ENCODE measurements at places on chromosomes 7 and 10.

DNA sequence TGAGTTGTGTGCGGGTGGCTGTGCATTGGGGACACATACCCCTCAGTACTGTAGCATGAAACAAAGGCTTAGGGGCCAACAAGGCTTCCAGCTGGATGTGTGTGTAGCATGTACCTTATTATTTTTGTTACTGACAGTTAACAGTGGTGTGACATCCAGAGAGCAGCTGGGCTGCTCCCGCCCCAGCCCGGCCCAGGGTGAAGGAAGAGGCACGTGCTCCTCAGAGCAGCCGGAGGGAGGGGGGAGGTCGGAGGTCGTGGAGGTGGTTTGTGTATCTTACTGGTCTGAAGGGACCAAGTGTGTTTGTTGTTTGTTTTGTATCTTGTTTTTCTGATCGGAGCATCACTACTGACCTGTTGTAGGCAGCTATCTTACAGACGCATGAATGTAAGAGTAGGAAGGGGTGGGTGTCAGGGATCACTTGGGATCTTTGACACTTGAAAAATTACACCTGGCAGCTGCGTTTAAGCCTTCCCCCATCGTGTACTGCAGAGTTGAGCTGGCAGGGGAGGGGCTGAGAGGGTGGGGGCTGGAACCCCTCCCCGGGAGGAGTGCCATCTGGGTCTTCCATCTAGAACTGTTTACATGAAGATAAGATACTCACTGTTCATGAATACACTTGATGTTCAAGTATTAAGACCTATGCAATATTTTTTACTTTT, 1.8 kb downstream of the DDIT4 start:
- DNase-seq: no peak

DNA sequence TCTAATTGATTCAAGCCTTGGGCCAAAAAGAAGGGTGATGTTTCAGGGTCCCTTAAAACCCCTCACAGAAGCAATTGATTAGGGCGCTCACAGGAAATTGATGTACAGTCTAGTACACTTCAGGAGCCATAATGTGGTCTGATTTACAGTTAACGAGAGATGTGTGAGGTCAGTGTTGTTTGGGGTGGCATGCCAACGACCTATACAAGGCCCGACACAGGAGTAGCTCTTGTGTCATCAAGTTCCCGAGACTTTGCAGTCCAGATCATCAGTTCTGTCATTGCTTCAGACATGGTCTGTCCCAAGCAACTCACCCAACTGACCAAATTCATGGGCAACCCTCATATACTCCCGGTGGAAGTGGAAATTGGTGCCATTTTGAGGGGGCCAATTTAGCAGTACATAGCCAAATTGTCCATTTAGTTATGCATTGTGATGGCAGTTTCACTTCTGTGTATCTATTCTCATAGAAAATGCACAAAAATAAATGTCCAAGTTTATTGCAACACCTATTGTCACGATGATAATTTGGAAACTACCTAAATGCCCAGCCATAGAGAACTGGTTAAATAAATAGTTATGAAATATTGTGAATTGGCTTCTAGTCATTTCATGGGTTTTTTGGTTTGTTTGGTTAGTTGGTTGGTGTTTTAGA, 18.0 kb upstream of the ARID5B start:
- no peak for DNase-seq

- no peak for DNase-seq
Measured at GRCh38 chr10:24849051-24849450, 103.4 kb downstream of the PRTFDC1 start.

DNA sequence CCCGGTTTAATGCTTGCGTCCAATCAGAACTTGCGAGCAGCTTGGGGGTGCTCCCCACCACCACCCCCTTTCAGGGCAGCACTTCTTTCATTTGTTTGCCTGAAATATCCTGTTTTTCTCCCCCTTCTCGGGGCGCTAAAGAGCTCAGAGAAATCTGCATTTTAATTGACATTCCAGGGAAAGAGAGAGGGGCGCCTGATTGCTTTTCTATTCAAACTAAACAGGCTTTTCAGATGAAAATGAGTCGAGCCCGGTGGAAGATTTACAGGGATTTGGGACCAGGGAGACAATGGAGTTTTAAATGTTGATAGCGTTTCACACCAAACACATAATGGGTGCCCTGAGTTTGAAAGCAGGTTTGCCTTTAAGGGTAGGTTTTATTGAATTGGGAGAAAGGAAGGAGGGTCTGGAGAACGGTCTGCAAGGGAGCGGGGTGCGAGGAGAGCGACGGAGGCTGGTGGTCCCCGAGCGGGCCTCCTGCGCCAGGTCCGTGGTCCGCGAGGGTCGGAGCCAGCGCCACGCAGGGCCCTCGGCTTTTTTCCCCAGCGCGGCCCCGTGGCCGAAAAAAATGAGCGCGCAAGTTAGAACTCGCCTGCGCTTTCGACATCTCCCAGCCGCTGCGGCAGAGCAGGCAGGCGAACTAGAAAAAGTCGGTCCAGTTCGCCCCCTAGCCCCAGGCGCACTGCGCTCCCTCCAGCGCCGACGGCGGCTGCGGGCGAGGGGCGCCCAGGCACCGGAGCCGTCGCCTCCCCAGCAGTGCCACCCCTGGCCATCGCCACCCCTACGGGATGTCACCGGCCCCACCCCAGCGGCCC, 1.3 kb downstream of the FGFR2 start:
- no peak for DNase-seq

- no peak for DNase-seq
Measured at GRCh38 chr10:113555245-113555644, 2.4 kb downstream of the HABP2 start.

- DNase-seq: no peak
Measured at GRCh38 chr7:80230327-80230726, 95.7 kb downstream of the GNAI1 start.

DNA sequence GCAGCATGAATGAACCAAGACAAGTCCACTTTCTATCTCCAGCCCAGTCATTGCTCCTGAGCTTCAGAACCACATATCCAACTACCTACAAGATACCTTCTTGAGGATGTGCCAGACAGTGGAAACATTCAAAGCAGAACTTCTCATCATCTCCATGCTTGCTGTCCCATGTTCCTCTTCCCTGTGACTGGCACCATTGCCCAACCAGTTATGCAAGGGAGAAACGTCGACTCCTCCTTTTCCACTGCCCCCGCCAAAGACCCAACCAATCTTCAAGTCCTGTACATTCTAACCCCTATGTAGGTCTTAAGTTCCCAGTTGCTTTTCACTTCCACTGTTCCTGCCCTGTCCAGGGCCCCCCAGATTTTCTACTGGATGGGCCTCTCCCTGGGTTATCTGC, 225.7 kb downstream of the RPS24 start:
- no peak for DNase-seq

- DNase-seq: no peak
Measured at GRCh38 chr10:26803849-26804248, 56.9 kb downstream of the ABI1 start.

- no peak for DNase-seq
Measured at GRCh38 chr7:102991540-102992214, 78.9 kb downstream of the LRRC17 start.

DNA sequence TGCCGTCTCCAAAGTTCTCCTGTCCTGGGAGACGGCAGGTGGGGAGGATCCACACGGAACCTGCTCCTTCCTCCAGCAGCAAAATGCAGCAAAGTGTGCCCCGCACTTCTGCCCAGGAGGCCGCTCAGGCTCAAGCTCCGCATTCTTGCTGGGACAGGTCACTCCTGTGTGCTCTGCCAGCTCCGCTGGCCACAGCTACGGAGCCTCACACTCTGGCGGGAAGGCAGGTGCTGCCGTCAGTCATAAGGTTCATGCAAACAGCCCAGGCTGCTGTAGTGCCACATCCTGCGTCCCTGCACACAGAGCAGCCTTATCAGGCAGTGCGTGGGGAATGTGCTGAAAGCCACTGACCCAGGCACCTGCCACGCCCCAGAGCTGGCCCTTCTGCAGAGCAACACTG, 22.4 kb downstream of the ADGRA1 start:
- DNase-seq: no peak

- DNase-seq: no peak
Measured at GRCh38 chr10:43001427-43001795, 75.5 kb upstream of the RET start.

Measured in stimulated activated CD8-positive, alpha-beta memory T cell treated with anti-CD3 and anti-CD28 coated beads, Interleukin-15, amount 100 ng/mL, for 48 hours (primary cell).